Non-pigmented ciliary epithelial cell (primary cell): ENCODE measurements at places on chromosomes 4 and X.

- DNase-seq = peak; percentile 31
Measured at GRCh38 chr4:174394915-174395314, 111.2 kb downstream of the CEP44 start.

GRCh38 chr4:105277702-105278101, 131.0 kb downstream of the TET2 start:
- DNase-seq = no peak

DNA sequence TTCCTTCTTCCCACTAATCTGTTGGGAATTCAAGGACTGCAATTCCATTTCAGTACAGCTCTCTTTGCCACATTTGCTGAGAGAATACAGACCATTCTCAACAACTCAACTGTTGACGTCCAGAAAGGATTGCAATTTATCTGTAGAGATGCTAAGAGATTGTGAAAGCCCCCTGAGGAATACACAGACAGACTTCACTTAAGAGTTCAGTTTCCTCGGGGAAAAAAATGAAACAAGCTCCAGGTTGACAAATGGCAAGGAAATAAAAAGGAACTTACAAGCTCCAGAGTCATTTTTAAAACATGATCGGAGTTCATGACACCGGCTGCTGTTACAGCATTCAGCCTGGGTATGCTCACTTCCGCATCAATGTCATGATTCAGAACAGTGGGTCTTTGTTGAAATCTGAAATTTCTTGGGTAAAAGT, 13.8 kb downstream of the TLR10 start:
- DNase-seq = no peak

GRCh38 chr4:39613093-39613656, 25.5 kb downstream of the SMIM14 start:
- DNase-seq = no peak

DNA sequence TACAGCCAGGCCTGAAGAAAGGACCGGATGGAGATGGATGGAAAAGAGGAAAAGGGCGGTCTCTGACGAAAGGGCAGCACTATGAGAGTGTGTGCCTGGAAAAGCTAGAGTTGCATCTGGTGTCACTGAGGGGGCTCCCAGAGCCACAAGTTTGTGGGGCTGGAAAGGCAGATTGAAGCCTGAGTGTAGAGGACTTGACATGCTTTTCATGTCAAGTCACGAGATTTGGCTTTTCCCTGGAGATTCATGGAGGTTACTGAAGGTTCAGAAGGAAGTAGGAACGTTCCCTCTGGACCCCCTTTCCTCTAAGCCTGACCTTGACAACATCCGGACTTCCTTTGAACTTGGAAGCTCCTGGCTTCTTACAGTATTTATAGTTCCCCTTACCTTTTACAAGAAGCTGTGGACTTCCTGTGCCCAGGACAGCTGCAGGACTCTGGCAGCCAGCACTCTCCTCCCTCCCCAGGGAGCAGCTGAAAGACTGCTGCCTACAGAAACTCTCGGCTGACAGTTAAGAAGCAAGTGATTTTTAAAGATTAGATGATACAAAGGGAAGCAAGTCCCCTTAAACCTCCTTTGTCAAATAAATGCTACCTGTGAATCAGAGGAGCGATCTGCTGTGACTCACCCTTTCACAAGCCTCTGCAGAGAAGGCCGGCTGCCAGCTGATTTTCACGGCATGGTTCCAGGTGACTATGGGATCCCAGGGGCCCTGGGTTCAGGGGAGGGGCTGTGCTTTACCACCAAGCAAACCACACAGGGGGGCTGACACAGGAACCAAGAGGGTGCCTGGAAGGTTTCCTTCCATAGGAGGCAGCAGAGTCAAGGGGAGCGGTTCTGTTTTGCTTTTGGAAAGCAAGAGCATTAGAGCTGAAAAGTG, 72.9 kb upstream of the STIM2 start:
- no peak for DNase-seq

- no peak for DNase-seq
Measured at GRCh38 chr4:139622901-139623381, 42.7 kb upstream of the MGST2 start.

- no peak for DNase-seq
Measured at GRCh38 chrX:130726661-130727060, 176.3 kb downstream of the ENOX2 start.

DNA sequence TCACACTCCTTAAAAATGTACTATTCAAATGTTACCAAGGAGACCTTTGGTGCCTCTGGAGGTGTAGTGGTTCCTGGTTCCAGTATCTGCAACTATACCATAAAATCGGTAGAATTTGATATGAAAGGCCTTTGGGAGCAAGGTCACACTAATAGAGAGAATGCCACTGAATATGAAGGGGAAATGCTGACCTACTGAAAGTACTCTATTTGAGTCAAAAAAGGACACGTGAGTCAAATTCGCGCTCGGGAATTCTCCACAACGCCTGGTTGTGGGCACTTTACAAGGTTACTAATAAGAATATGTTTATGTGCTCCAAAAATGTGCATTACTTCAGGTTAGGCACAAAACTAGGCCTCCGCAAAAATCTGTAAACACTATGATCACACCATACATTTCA, 39.5 kb upstream of the RELL1 start:
- DNase-seq = no peak

DNA sequence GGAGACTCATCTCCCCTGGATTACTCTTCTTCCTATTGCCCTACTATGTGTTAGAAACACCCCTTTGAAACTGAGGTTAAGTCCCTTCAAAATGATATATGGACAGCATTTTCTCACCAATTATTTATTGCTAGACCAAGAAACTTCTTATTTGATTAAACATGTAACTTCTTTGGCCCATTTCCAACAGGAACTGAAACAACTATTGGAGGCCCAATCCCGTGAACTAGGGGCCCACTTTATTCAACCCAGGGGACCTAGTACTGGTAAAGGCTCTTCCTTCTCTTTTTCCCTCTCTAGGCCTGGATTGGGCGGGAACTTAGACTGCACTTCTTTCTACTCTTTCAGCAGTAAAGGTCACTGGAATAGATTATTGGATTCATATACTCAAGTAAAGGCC, 16.7 kb upstream of the COL25A1 start:
- DNase-seq = no peak

DNA sequence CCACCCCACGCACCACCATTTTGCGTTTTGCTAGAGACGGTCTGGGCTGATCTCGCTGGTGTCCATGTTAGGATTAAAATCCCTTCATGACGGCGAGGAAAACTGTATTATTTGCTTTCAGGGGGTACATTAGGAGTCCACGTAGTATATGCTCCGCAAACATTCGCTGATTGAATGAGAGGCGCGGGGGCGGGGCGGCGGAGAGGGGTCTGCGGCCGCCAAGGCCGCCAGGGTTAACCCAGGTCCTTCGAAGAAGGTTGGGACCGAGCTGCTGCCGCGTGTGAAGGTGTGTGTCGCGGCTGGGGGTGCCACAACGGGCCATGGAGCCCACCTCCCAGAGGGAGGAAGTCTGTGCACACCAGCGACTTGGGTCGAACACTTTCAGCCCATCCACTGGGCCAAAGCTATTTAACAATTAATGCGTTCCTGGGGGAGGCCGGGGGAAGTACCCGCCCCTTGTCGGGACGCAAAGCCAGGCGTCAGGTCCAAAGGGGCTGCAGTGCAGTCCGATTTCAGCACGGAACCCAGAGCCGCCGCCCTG, 6.4 kb upstream of the PITX2 start:
- no peak for DNase-seq

DNA sequence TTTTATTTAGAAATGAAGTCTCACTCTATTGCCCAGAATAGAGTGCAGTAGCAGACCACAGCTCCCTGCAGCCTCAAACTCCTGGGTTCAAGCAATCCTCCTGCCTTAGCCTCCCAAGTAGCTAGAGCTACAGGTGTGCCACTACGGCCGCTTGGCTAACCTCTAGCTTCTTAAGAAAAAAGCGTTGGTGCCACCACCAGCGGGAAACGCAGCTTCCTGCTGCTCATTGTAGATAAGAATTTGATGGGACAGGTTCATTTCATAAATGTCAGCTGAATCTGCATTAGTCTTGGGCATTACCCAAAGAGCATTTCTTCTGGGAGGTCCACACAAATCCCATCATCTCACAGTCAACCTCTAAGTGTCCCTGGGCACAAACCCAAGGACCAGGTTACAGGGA, 33.2 kb upstream of the NAP1L5 start:
- DNase-seq = no peak

DNA sequence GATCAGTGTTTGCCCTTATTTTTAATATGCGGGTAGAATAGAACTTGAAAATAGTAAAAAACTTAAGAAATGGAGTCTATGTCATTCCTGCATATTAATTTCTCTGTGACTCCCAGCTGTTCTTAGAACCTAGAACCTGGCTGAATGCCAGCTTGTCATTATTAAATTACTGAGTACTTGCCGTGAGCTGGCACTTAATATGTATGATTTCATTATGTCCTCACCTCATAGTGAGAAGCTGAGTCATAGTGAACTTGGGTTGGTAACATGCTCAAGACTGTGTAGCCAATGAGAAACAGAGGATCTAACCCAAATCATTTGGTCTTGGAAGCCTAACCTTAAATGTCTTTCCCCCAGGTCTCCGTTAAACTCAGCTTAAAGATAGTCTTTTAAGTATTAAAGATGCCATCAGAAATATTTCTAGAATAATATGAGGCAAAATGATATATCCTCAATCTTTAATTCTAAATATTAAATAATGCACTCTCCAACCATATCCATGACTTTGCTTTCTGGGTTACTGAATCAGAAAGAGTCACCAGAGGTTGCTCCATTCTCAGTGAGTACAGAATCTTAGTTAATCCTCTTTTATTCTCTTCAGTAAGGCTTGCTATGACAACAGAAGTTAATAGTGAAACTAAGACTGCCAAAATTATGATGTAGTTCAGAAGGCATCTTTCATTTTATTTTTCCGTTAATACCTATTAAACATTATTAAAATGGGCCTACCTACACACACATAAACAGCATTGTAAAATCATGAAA, 58.6 kb upstream of the TLL1 start:
- DNase-seq = no peak

DNA sequence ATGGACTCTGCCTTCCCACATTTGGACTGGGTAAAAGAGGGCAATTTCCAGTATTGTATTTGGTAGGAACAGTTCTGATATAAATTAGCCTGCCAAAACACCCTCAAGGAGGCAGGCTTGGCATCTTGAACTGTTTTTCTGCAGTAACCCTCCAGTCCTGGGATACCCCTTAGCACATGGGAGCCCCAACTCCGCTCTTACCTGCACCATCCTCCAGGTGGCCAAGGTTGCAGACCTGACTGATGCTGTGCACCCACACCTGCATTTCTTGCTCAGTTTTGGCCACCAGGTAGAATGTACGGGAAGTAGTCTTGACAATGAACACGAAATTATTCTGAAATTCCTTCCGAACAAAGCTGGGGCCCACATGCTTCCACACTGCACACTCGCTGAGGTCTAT, 35.1 kb downstream of the GAB3 start:
- no peak for DNase-seq

GRCh38 chr4:3465698-3466671, 2.9 kb downstream of the DOK7 start:
- DNase-seq = no peak
